Astrocyte (in vitro differentiated cells and primary cell): ENCODE measurements at places on chromosomes 6 and 20.
A peak's percentile ranks its signal among the peaks of the same experiment; 100 is the strongest.

- no peak for DNase-seq
These were observed 7.8 kb downstream of the SIM1 start for GRCh38 chr6:100456908-100457235.

DNA sequence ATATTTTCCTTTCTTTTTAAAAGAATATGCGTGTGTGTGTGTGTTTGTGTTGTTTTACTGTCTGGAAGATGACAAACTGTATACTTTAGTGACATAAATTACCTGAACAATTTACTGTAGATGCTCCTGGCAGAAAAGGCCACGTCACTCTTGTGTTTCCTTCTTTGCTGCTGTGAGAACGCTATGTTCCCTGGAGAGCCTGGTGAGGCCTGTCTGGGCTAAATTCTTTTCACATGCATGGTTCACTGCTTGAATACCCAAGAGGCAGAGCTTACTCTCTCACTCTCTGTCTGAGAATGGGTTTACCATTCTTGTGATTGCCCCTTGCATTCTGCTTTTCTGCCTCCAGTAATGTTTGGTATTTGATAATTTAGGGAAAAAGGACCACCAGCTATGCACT lies 64.3 kb downstream of the EDN1 start:
- peak; percentile 44 for DNase-seq

GRCh38 chr6:166466178-166467122 lies 83.7 kb upstream of the MPC1 start:
- DNase-seq: peak; percentile 97

DNA sequence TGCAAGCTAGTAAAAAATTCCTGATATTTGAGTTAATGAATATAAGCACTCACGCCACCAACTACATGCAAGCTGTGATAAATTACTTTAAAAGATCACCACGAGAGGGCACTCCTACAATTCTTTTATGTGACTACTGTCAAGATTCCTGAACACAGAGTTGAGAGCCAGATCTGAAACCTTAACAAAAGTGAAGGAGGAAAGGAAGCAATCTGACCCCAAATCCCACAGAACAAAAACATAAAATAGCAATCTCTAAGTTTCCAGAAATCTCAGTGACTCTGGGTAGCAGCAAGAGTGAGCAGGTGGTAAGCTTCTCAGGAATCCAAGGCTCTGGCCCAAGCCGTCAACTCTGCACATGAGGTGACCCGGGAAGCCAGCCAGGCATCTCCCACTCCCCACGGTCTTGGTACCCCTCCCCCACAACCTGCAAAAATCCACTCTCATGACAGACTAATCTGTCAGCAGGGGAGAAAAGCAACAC lies 55.1 kb downstream of the STAU1 start:
- peak; percentile 59 for DNase-seq

GRCh38 chr6:130720076-130720715 lies 107.0 kb upstream of the SMLR1 start:
- DNase-seq: no peak

- no peak for DNase-seq
These were observed 10.8 kb downstream of the BPIFA2 start for GRCh38 chr20:33178726-33179125.

GRCh38 chr20:51446656-51447055 lies 95.9 kb downstream of the NFATC2 start:
- DNase-seq: peak; percentile 75

DNA sequence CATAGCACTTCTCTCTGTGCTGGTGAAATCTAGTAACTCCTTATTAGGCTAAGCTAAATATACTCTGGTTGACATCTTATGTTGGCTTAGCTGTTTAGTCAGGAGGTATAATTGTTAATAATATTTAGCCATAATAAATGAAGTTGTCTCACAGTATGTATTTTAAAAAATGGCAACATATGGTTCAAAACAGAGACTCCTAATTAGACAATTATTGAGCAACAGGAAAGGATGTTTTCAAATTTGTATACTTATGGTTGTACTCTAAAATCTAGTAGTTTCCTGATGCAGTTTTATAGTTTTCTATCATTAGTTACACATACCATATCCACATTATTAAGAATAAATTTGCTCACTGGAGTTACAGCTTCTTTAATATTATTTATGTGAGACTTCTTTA lies 150.2 kb downstream of the BCKDHB start:
- DNase-seq: no peak

DNA sequence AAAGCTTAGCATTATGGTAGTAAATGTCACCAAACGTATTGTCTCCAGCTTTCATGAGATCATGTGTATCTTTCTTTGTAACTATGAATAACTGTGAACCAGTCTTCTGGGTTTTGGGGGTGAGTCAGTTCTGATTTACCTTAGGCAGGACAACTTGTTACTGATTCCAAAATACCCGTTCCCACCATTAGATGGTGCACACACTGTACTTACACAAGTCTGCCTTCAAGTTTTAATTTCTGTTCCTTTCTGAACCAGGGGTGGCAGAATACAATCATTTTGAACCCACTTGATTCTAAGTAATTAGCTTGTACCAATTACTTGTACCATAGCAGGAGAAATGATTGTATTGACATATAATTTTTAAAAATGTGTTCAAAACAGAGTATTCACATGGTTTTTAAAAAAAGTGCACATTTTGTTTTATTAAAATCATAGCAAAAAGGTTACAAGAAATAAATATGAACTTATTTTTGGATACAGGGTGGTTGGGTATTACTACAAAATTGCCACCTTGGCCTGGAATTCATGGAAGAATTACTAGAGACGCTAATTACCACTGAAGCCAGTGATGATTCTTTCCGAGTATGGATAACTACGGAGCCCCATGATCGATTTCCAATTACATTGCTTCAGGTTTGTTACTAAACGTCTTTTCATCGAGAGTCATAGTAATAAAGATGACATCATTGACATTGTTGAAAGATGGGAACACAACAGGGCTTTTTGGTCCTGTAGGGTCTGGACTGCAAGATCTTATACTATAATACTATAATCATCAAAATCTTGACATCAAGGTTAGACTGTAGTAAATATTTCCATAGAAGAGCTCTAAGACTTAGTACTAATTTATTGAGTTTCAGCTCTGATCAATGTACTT lies 75.2 kb upstream of the GLP1R start:
- DNase-seq: peak; percentile 53
